ENCODE measurements at places on chromosomes 2 and 18. TPM values are rescaled to one million over a fixed set of nuclear protein-coding genes. Genes with fewer than 3 reads are reported as not detected.

DSC3 gene
- 2.6 TPM for polyA plus RNA-seq

REG3G gene
- polyA plus RNA-seq: not detected

MC5R gene
- not detected for polyA plus RNA-seq

HK2 gene
- polyA plus RNA-seq: 13.2 TPM

COL5A2 gene
- 115 TPM for polyA plus RNA-seq

ITGA4 gene
- polyA plus RNA-seq: 33.1 TPM

CROCC2 gene
- 0.07 TPM for polyA plus RNA-seq

NAT8 gene
- polyA plus RNA-seq: 22.6 TPM

PTPRN gene
- polyA plus RNA-seq: 0.65 TPM

GRCh38 chr2:217864963-217865772 is 137.6 kb downstream of the TNS1 start:
- DNase-seq: no peak

GRCh38 chr2:135740206-135740605 is 1.4 kb upstream of the UBXN4 start:
- DNase-seq: no peak

GRCh38 chr18:44887227-44887631 is 206.5 kb downstream of the SETBP1 start:
- no peak for DNase-seq

DNA sequence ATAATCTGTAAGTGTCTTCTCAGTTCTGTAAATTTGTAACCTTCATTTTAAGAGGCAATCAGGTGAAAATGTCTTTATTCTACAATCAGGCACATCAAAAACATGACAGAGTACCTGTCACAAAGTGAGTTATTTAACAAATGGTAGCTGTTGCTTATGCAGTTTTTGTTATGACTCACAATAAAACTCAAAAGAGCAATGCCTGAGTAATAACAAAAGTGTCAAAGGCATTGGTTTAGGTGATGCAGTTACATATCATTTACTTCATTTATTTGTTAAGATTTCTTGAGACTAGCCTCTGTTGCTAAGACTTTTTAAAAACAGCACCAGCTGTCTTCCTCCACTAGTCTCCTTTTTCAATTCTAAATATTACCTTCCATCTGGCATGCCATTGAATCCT is 177.8 kb downstream of the KIAA1328 start:
- DNase-seq: no peak

DNA sequence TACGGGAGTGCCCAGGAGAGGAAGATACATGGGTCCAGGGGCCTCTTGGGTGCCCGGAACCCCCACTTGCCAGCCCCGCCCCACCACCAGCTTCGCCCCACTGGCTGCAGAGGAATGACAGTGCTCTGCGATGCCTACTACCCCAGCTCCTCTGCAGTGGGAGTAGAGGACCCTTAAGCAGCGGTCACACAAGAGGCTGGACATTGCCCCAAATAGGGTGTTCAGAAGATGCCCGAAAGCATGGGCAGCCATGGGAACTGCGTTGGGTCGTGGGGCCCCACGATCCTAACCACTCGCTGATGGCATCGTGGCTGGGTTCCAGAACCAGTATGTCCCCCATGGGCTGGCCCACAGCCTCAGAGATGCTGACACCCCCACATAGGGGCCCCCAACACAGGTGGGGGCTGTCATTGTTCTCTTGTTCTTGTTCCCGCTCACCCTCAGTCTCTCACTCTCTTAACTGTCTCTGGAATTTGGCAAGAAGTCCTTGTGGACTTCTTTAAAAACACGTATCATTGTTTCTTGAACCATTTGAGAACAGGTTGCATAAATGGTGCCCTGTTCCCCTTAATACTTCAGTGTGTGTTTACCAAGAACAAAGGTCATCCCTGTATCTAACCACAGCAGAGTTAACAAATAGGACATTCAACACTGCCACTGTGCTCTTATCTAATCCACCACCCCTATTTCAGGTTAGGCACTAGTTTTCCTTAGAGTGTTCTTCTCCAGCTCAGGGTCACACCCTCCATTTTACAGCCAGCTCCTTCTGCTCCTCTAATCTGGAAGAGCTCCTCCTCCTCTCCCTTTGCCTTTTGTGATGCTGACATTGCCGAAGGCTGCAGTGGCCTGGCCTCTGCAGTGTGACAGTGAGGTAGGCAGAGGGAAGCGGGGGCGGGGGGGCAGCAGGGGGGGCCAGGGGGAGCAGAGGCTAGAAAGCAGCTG is 76.3 kb downstream of the STPG4 start:
- no peak for DNase-seq

- DNase-seq: no peak
Measured at GRCh38 chr2:198186257-198186656, 381.9 kb downstream of the PLCL1 start.

DNA sequence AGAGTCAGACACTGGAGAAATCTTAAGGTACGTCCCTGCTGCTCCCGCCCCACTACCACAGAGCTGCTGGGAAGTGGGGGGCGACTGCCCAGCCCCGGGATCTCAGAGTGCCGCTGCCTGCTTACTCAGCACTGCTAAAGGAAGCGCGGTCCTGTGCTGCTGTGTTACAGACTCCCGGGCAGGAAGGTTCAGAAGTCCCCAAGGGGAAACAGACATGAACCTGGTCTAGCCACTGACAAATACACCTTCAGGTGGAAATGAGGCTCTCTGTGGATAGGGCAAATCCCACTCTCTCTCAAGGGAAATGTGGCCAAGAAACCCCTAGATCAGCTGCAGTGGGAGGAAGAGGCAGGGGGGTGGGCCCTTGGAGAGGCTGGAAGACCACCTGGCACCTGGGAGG is 13.7 kb downstream of the MTERF4 start:
- no peak for DNase-seq

- DNase-seq: no peak
Measured at GRCh38 chr18:267380-267687, 513 bp downstream of the THOC1 start.

GRCh38 chr2:145284551-145284950 is 764.6 kb upstream of the ZEB2 start:
- no peak for DNase-seq

- no peak for DNase-seq
Measured at GRCh38 chr18:12777500-12777944, 74.7 kb downstream of the PSMG2 start.

- DNase-seq: no peak
Measured at GRCh38 chr2:234917211-234917975, 34.4 kb upstream of the SH3BP4 start.

DNA sequence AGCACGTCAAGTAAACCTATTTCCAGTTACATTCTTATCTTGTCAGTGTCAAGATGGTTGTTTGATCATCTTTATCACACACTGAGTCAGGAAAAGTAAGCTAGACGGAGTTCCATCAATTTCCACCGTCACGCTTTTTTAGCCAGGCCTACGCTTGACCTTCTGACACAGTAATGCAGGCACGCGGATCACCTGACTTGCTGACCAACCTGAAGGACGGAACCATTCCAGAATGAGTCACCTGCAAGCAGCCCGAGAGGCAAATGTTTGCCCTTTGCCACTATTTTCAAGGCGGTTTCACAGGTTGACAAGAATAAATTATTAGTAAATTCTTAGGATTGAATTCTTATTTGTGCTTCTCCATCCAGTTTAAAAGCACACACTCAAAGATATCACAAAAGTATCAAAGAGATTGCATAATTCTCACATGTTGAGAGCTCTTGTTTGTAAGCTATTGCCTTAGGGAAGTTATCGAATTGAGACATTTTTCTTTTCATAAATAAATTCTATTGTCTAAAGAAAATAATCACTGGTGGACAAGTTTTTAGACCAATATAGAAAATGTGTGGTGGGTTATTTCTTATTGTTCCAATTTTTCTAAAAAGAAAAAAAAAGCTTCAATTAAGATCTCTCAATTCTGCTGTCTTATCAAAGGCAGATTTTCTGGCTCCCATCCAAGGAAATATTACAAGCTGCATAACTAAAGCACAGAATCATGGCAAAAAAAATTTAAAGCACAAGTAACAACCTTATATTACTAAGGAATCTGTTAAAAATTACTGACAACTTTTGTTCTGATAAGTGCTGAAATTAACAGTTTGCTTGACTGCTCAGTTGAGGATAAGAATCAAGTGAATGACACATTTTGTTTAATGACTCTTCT is 31.9 kb downstream of the UXS1 start:
- no peak for DNase-seq

DNA sequence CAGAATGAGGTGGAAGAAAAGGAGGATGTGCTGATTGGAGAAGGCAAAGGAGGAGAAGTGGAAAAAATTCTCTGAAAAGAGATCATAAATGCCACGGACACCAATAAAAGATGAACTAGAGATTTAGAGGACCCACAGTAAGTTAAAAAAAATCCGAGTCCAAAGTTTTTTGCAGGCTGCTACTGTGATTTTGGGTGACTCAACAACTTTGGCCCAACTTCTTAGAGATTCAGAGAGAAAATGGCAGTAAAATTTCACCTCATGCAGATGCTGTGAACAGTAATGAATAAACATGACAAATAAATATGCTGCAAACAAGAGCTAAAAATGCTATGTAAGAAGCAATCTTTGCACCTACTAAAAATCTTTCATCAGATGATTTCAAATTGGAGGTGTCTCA is 176.9 kb upstream of the SESTD1 start:
- DNase-seq: no peak

DNA sequence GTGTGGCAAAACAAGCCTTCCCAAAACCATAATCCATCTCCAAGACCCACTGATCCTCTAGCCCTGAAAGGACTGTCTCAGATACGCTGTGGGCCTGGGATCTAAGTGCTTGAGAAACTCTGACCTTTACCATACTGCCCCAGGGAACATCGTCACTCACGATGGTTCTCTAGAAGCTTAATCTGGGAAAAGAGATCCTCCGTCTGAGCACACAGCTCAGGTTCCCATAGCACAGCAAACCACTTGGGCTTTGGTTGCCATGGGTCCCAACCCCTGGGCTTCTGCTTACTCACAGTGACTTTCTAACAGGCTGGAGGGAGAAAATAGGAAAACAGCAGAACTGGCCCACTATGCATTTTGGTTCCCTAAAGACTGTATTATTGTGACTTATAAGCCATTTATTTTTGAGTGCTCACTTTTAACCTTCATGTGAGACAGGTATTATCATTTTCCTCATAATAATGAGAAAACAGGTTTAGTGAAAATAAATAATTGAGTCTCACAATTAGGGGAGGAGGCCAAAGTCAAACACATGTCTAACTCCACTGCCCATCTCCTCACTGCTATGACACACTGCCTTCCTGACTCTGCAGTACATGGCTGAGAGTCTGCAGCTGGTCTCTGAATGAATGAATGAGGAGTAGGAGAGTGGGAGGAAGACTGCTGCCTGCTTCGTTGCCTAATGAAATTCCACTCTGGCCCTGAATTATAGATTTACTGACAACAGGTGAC is 46.7 kb downstream of the REEP1 start:
- DNase-seq: no peak

- DNase-seq: no peak
Measured at GRCh38 chr18:6580401-6580800, 149.1 kb upstream of the ARHGAP28 start.

GRCh38 chr2:240327566-240327965 is 107.9 kb upstream of the GPC1 start:
- no peak for DNase-seq

Data from renal cortex interstitium (tissue), 15 donors.